NCI-H187 treated with DMSO at 0.1 percent for 48 hours (cell line): ENCODE measurements at places on chromosomes 1 and 21.

DNA sequence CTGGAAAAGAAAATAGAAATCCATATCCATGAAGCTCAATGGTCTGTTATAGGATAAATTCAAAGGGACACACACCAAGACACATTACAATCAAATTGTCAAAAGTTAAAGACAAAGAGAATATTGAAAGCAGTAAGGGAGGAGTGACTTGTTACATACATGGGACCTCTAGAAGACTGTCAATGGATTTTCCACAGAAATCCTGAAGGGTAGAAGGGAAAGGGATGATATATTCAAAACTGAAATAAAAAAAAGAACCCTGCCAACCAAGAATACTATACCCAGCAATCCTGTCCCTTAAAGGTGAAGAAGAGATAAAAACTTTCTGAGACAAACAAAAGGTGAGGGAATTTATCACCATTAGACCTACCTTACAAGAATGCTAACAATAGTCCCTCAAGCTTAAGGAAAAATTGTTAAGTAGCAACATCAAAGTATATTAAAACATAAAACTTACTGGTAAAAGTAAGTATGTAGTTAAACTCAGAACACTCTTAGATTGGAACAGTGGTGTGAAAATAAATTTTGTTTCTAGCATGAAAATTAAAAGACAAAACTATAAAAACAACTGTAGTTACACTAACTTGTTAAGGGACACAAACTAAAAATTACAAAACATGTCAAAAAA, 103.2 kb upstream of the APP start:
- no peak for DNase-seq

- no peak for DNase-seq
Observed at GRCh38 chr1:104028416-104029035, 278.8 kb downstream of the AMY1C start.

- DNase-seq: no peak
Observed at GRCh38 chr1:15950763-15951295, 25.1 kb downstream of the ZBTB17 start.

DNA sequence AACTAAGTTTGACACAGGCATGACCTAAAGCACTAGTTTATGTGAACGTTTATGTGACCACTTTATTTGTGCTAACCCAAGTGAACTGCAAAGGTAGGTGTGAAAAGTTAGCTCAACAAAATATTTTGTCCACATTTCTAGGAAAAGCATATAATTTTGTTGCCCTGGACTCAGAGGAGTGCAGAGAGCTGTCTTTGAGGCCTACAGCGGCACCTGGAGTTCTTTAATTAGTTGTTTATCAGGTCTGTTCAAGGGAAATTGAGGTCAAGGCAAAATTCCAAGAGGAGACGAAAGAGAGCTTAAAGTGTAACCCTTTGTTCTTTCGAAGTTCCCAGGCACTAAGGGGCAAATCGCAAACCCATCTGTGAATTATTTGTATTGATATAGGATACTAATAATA, 1.3 kb downstream of the GIPC2 start:
- DNase-seq: no peak
